ENCODE measurements at places on chromosomes 5 and 9.

DNA sequence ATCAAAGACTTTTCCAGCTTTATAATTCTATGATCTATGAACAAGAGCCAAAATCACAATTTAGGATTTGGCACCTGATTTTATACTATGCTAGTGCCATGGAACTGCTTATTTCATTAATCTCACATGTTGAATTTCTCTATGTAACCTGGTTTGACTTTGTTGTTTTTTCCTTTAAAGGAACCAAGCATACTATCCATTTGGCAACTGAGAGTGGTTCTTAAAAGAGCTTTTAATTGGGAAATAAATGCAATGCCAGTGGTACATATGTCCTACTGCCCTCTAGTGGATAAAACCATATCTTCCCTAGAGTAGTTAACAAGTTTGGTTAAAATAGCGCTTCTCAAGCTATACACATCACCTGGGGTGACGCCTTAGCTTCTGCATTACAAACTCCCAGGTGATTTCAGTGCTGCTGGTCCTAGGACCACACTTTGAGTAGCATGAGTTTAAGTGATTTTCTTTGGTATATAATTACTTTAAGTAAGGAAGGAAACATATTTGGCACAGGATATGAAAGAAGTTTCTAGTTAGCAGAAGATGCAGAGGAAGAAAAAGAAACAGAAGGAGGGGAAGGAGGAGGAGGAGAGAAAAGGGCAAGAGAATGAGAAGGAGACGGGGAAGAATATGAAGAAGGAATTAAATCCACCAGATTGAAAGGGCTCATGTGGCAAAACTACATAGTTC is 56.8 kb downstream of the FGF10 start:
- no peaks in the 10 kb centered on the region for H3K4me1 ChIP-seq
- H3K4me3 ChIP-seq = no peak overlapping the region
- no peaks in the 10 kb centered on the region for H3K27me3 ChIP-seq
- peak; percentile 25 for DNase-seq
- H3K27ac ChIP-seq = no peak overlapping the region
- no peaks in the 10 kb centered on the region for H3K36me3 ChIP-seq

GRCh38 chr5:135052511-135053145 is 18.6 kb upstream of the PITX1 start:
- no peaks in the 10 kb centered on the region for H3K36me3 ChIP-seq
- no peaks in the 10 kb centered on the region for H3K4me1 ChIP-seq
- H3K27ac ChIP-seq = no peak overlapping the region
- no peaks in the 10 kb centered on the region for H3K27me3 ChIP-seq

GRCh38 chr9:91301161-91301560 is 60.6 kb downstream of the AUH start:
- H3K27me3 ChIP-seq = no peaks in the 10 kb centered on the region
- no peaks in the 10 kb centered on the region for H3K4me1 ChIP-seq
- H3K27ac ChIP-seq = no peak overlapping the region
- DNase-seq = no peak
- no peak overlapping the region for H3K4me3 ChIP-seq

GRCh38 chr9:4600368-4600767 is 61.7 kb upstream of the PLPP6 start:
- DNase-seq = no peak
- H3K27ac ChIP-seq = no peak overlapping the region
- H3K36me3 ChIP-seq = no peaks in the 10 kb centered on the region
- no peaks in the 10 kb centered on the region for H3K4me1 ChIP-seq

GRCh38 chr5:107486489-107486888 is 184.2 kb downstream of the EFNA5 start:
- no peaks in the 10 kb centered on the region for H3K27me3 ChIP-seq
- no peak overlapping the region for H3K4me3 ChIP-seq
- H3K36me3 ChIP-seq = no peaks in the 10 kb centered on the region
- no peaks in the 10 kb centered on the region for H3K4me1 ChIP-seq
- DNase-seq = no peak
